ENCODE measurements at places on chromosomes 5 and 9.

GRCh38 chr9:105329719-105330062, 85.2 kb downstream of the SLC44A1 start:
- DNase-seq, result no peak

GRCh38 chr5:106601620-106602019, 1069.1 kb downstream of the EFNA5 start:
- DNase-seq, result no peak

GRCh38 chr9:88782931-88783710, 208.1 kb upstream of the S1PR3 start:
- no peak for DNase-seq

DNA sequence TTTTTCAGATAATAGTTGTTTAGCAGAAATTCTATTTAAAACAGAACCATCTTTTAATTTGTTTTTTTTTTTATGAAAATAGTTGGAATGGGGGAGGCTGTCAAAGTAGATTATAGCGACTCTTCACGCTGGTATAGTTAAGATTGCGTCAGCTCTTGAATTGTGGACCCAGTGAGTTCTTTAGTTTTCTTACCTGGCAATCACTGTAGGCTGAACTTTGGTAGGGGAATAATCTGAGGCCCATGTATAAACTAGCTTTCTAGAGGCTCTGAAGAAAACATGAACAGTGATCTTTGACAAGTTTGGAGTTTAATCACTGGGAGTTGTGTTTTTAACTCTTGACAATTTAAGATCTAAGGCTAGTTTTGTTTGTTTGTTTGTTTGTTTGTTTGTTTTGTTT, 80.8 kb downstream of the CD180 start:
- no peak for DNase-seq

DNA sequence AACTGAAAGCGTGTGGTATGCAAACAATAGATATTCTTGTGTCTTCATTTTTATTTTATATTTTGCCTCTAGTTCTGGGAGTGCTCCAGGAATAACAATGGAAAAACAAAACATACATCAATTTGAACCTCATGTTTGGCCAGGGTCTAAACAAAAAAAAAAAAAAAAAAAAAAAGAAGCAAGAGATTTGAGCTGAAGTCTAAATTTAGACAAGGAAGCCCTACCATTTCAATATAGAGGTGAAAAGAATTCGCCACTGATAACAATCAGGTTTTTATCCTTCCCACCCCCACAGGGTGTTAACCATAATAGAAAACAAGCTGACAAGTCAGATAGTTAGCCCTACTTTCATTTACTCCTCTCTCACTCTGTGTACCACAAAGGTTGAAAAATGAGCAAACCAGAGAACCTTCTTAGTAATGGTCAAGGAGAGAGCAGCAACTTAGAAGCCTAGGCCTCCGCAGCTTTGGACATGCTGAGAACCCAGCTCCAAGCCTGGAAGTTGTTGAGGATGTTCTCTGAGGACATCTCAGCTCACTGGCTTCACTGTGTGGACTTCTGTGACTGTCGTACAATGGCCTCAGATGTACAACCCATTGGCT, 118.2 kb upstream of the HMHB1 start:
- no peak for DNase-seq
